ENCODE measurements at places on chromosomes 2 and 18. TPM values are rescaled to one million over a fixed set of nuclear protein-coding genes. Genes with fewer than 3 reads are reported as not detected.

DNA sequence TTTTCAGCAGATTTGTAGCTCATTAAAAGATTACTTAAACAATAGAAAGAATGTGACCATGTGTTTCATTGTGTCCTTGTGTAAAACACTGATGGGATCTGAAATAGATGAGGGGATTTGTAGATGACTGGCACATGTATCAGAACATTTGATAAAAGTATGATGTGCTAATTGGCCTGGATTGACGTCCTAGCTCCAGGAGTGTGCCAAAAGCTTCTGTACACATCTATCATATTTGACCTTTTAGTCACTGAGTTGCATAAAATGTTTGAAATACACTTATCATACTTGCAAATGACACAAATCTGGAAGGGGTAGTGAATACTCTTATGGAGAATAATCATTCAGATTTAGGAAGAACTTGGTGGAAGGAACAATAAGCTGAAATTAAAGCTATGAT is 778.5 kb downstream of the ERBB4 start:
- no peaks in the 10 kb centered on the region for H3K27me3 ChIP-seq
- no peaks in the 10 kb centered on the region for H3K36me3 ChIP-seq
- H3K27ac ChIP-seq, result no peak overlapping the region
- H3K4me3 ChIP-seq, result no peak overlapping the region
- H3K4me1 ChIP-seq, result no peaks in the 10 kb centered on the region

The SERPINB7 gene
- not detected for total RNA-seq

The CHRND gene
- total RNA-seq, result not detected

The PCARE gene
- total RNA-seq, result not detected

DNA sequence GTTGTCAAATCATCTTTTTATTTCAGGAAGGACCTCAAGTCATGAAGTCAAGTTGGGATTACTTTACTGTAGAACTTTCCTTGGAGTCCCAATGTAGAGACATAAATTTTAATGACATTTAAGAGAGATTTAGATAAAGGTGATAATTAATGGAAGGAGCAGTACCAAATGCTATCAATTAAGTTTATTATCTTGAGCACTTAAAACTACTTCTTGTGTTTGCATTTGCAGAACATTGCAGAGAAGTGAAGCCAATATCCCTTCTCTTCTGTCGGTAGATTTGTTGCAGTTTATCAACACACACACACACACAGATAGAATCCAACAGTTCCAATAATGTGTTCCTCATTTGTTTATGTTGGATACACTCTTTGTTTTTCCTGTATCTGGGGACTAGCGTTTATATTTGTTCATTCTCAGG is 570.7 kb downstream of the EPHA4 start:
- DNase-seq, result no peak
- no peak overlapping the region for H3K27ac ChIP-seq
- no peaks in the 10 kb centered on the region for H3K27me3 ChIP-seq
- H3K36me3 ChIP-seq, result no peaks in the 10 kb centered on the region
- H3K4me3 ChIP-seq, result no peak overlapping the region
- peaks cover 4% of the 10 kb centered on the region for H3K4me1 ChIP-seq

The B3GNT7 gene
- total RNA-seq, result 4.0 TPM

The RIT2 gene
- total RNA-seq, result not detected

- no peak for DNase-seq
- no peak overlapping the region for H3K4me3 ChIP-seq
- H3K36me3 ChIP-seq, result no peaks in the 10 kb centered on the region
- H3K4me1 ChIP-seq, result no peaks in the 10 kb centered on the region
- no peaks in the 10 kb centered on the region for H3K27me3 ChIP-seq
These were observed 39.8 kb upstream of the DDX18 start for GRCh38 chr2:117774716-117775115.

DNA sequence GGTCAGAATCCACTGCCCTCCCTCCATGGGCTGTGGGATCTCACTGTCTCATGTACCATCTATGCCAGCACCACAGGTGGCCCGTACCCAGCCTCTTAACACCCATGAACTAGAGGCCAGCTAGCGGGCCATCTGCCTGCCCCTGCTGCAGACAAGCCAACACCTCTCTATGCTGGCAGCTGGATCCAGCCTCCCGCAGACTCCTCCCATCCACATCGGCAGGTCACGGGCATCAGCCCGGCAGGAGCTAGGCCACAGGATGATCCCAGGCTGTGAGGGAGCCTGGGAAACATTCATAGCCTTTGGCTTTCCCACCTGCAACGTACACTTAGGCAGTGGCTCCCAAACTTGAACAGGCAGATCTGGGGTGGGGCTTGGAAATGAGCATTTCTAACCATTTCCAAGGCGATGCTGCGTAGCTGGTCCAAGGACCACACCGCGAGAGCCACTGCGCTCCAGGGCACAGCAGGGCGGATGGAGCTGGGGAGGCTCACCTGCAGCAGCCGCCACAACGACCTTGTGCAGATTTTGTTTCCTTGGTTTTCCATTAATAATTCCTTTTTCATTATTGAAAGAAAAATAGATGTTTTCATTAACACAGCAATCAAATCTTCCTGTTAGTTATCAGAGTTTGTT is 114.7 kb downstream of the KCNF1 start:
- DNase-seq, result no peak
- no peak overlapping the region for H3K27ac ChIP-seq
- no peak overlapping the region for H3K4me3 ChIP-seq

GRCh38 chr2:7795778-7796563 is 878.8 kb downstream of the RNF144A start:
- no peak overlapping the region for H3K4me3 ChIP-seq
- no peak for DNase-seq
- H3K4me1 ChIP-seq, result peaks cover 33% of the 10 kb centered on the region
- no peaks in the 10 kb centered on the region for H3K36me3 ChIP-seq
- no peak overlapping the region for H3K27ac ChIP-seq

The ATP6V1C2 gene
- total RNA-seq, result 0.17 TPM

- H3K4me1 ChIP-seq, result peaks cover 20% of the 10 kb centered on the region
- H3K4me3 ChIP-seq, result no peak overlapping the region
- no peak for DNase-seq
- no peak overlapping the region for H3K27ac ChIP-seq
These were observed 72.6 kb downstream of the EMX1 start for GRCh38 chr2:72989770-72990556.

DNA sequence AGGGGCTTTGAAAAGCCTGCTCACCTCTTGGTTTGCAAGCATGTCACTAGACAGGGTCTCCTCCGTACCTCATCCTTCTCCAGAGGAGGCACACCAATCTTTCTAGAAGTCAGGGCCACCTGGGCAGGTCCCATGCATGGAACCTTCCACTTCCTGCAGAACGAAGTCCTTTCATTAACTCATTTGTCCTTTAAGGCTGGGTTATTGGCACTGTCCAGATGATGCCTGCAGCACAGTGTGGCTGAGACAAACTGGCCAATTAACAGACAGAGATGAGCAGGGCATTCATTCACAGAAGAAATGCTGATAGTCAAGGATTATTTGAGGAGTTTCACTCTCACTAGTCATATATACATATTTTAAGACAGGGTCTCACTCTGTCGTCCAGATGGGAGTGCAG is 245.3 kb downstream of the TFCP2L1 start:
- no peaks in the 10 kb centered on the region for H3K4me1 ChIP-seq
- H3K4me3 ChIP-seq, result no peak overlapping the region

DNA sequence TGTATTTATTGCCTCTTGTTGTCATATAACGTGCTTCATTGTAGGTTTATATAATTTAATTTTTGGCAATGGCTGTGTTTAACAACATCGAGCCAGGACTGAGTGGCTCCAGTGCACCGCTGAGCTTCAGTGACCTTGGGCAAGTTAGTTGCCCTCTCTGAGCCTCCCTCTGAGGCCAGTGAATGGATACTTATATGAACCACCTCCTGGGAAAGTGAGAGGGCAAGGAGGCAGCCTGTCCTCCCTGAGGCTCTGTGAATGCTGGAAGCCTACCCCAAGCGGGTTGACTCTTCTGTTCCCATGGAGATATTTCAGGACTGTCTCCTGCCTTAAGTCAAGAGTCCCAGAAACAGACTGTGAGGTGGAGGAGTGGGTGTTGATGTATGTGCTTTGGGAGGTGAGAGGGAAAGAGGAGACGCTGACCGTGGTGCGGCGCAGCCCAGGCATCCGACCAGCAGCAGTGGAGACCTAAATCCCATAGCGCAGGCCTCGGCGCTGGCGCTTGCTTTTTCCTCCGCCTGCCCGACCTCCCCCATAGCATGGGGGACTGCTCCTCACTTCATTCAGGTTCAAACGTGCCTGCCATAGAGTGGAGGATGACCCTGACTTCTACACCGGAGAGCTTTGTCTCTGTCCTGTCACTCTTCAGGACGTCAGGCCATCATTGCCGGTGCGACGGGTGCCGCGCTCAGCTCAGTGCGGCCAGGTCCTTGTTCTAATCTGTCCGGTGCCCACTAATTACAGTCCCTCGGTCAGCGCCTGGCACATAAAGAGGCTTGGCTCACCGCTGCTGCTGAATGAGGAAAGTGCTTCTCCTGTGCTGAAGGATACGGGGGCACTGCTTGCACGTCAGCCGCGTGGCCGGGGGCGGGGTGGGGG is 167.3 kb upstream of the HS6ST1 start:
- no peak overlapping the region for H3K27ac ChIP-seq
- H3K36me3 ChIP-seq, result no peaks in the 10 kb centered on the region
- DNase-seq, result peak; percentile 74
- no peak overlapping the region for H3K4me3 ChIP-seq

The VWA3B gene
- not detected for total RNA-seq

DNA sequence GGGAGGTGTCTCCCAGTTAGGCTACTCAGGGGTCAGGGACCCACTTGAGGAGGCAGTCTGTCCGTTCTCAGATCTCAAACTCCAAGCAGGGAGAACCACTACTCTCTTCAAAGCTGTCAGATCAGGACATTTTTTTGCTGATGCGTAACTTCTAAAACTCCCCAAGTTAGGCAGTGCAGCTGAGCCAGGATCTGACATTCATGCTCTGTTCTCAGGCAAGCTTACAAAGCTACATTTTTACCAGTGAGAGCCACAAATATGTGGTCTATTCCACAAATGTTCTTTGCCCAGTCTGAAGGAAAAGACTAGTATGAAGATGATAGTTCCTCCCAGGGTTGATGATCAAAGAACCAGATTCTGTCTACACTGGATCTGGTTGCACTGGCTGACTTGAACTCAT is 184.1 kb downstream of the MTCL1 start:
- H3K27me3 ChIP-seq, result no peaks in the 10 kb centered on the region
- no peak overlapping the region for H3K4me3 ChIP-seq
- H3K4me1 ChIP-seq, result peaks cover 14% of the 10 kb centered on the region
- no peak for DNase-seq
- H3K27ac ChIP-seq, result no peak overlapping the region

The CD8B2 gene
- total RNA-seq, result 0.13 TPM

The RTN4 gene
- total RNA-seq, result 214 TPM

DNA sequence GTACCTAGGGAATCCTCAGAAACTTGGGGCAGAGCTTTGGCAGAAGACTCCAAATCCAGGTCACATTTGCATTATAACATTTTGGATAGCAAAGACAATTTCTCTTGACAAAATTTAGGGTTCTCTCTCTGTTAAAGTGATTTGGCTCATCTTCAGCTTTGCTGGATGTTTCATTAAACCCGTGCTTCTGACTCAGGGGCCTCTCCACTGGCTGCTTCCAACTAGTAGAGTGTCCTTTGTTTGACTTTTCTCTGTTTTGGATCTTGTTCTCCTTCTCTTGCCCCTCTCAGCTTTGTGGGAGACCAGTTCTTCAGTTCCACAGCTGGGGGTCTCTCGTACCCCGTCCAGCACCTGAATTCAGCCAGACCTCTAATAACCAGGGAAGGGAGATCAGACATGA is 145.6 kb downstream of the PLCL1 start:
- no peaks in the 10 kb centered on the region for H3K36me3 ChIP-seq
- H3K27me3 ChIP-seq, result no peaks in the 10 kb centered on the region
- no peak for DNase-seq
- H3K4me3 ChIP-seq, result no peak overlapping the region

- no peaks in the 10 kb centered on the region for H3K4me1 ChIP-seq
- H3K27me3 ChIP-seq, result no peaks in the 10 kb centered on the region
- no peak overlapping the region for H3K27ac ChIP-seq
- peaks cover 33% of the 10 kb centered on the region for H3K36me3 ChIP-seq
These were observed 205.1 kb downstream of the TWIST2 start for GRCh38 chr2:239052798-239053665.

All from esophagus muscularis mucosa (tissue), 4 donors.